ENCODE measurements at places on chromosomes 4 and X.
A peak's percentile ranks its signal among the peaks of the same experiment; 100 is the strongest.

GRCh38 chr4:182929296-182929695 is 12.1 kb upstream of the DCTD start:
- DNase-seq, result no peak

- DNase-seq, result peak; percentile 85
Observed at GRCh38 chr4:99946356-99947189, at the start of gene DNAJB14. Gene DNAJB14 (minus strand): TSS chr4:99946618. CDS start chr4:99946571, 47 bp downstream.

- no peak for DNase-seq
Observed at GRCh38 chr4:6460876-6461275, 11.5 kb downstream of the PPP2R2C start.

DNA sequence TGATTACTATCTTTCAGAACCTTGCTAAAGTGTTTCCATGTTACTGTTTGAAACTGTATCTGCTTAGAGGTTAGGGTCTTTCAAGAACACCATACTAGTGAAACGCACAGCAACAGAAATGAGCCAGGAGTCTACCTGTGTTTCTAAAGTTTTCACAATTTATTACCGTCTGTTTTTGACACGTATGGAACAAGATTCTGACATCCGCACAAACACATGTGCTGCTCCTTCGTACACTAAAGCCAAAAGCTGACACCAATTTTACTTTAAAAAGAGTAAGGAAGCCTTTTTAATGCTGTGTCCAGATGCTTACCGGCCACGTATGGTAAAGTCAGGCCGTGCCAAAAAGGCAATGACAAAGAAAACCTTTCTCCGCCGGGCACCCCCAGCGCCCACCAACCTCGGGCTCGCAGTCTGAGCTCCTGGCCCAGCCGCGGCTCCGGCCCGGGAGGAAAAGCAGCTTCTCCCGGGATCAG is 532 bp downstream of the RPS4X start:
- DNase-seq, result no peak

GRCh38 chr4:19224820-19225219 is 1026.9 kb upstream of the SLIT2 start:
- DNase-seq, result no peak

GRCh38 chrX:16566571-16566970 is 83.4 kb upstream of the S100G start:
- DNase-seq, result no peak

All from T-helper 1 cell (primary cell).